ENCODE measurements at places on chromosomes 7 and 10. TPM values are rescaled to one million over a fixed set of nuclear protein-coding genes. Genes with fewer than 3 reads are reported as not detected.
A peak's percentile ranks its signal among the peaks of the same experiment; 100 is the strongest.

DNA sequence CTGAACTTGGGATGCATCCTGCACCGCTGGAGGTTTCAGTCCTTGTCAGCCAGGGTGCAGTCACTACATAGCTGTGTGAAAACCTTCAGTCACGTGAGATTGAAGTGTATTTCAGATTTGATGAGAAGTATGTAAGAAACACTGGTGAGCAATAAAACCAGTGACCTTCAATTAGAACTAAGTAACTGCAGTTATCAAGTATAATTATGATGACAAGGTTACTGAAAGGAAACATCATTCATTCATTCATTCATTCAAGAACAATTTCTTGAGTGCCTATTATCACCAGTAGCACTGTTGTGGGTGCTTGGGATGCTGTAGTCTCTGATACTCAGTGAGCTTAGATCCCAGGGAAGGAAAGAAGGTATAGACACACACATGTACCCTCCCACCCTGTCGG lies 33.6 kb downstream of the RHEB start:
- DNase-seq: no peak
- no peak overlapping the region for H3K4me3 ChIP-seq
- no peaks in the 10 kb centered on the region for H3K27me3 ChIP-seq
- H3K27ac ChIP-seq: no peak overlapping the region
- peaks cover 11% of the 10 kb centered on the region for H3K4me1 ChIP-seq

DNA sequence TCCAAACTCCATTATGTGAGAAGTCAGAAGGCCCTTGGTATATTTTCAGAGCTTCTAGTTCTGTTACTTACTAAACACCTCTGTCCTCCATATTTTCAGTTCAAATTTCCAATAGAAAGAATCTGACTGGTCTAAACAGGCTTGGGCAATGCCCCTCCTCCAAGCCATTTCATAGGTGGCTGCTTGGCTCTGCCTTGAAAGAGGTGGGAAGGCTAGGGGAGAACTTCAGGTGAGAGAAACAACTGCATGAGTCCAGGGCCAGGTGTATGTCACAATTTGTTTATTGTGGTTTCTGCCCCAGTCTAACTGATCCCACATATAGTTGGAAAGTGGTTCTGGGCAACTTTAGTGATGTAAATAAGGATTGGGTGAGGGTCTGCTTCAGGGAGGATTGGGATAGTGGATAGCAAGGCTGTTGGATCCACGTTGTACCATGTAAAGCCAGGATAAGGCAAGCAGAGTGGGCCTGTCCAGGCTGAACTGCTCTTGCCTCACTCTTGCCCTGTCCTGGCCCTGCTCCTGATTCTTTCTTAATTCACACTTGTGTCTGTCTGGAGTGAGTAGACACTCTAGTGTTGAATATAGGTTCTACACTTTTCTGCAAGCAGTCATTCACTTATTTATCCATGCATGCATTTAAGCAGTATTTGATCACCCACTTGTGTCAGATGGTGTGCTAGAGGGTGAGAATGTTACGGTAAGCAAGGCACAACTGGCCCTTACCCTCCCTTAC lies 67.5 kb upstream of the COMTD1 start:
- H3K36me3 ChIP-seq: no peaks in the 10 kb centered on the region
- H3K27ac ChIP-seq: no peak overlapping the region
- DNase-seq: no peak
- H3K27me3 ChIP-seq: peaks cover 5% of the 10 kb centered on the region

DNA sequence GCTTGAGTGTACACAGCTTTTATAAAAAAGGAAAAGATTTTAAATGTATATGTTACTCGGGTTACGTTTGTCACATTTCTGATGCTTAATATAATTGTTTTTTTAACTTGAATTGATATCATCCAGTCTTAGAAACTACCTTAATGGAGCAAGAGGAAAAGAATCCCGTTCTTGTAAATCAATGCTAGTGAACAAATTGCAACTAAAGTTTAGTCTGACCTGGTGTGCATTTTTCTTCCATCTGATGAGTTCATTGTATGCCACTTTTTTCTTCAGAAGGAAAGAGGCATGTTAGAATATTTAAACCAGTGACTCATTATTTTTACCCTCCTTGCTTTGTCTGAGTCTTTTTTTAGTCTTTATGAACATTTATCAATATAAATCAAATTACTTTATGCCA lies 34.7 kb downstream of the NET1 start:
- H3K4me1 ChIP-seq: peaks cover 45% of the 10 kb centered on the region
- DNase-seq: no peak
- H3K4me3 ChIP-seq: peak overlapping the region; percentile 86
- H3K27me3 ChIP-seq: no peaks in the 10 kb centered on the region

DNA sequence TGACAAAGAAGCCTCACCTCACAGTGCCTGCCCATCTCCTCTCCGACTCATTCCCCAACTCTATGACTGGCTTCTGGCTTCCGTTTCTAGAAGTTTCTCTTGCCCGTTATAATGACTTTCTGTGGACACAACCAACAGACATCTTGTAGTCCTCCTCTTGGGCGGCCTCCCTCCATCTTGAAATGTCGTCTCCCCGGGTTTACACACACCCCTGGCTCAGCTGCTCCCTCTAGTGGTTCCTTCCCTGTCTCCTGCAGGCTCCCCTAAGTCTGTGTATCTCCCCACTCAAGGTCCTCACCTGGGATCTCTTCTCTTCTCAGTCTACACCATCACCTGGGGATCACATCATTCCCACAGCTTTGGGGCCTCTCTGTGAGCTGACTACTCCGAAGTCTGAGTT lies 123.4 kb upstream of the NEBL start:
- no peak for DNase-seq
- no peaks in the 10 kb centered on the region for H3K36me3 ChIP-seq
- no peak overlapping the region for H3K27ac ChIP-seq
- H3K27me3 ChIP-seq: no peaks in the 10 kb centered on the region
- H3K4me3 ChIP-seq: no peak overlapping the region

DNA sequence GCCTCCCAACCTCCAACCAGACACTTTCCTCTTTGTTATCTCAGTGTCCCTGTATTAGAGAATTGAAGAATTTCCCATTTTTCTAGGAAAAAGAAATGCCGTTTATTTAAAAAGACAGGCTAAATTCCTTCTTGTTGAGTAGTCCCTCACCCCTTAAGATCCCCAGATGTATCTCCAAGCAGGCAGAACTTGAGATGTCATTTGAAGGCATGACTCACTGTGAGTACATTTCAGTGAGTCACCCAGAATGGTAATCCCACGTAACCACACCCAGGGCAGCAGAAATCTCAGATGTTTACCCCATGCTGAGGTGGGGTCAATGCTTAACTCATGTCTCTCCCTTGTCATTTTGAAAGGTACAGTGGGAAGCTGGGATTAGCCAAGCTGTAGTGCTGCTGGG lies 4.4 kb downstream of the ZNF655 start:
- no peaks in the 10 kb centered on the region for H3K27me3 ChIP-seq
- peak overlapping the region; percentile 56 for H3K27ac ChIP-seq
- no peak for DNase-seq
- peaks cover 41% of the 10 kb centered on the region for H3K36me3 ChIP-seq

DNA sequence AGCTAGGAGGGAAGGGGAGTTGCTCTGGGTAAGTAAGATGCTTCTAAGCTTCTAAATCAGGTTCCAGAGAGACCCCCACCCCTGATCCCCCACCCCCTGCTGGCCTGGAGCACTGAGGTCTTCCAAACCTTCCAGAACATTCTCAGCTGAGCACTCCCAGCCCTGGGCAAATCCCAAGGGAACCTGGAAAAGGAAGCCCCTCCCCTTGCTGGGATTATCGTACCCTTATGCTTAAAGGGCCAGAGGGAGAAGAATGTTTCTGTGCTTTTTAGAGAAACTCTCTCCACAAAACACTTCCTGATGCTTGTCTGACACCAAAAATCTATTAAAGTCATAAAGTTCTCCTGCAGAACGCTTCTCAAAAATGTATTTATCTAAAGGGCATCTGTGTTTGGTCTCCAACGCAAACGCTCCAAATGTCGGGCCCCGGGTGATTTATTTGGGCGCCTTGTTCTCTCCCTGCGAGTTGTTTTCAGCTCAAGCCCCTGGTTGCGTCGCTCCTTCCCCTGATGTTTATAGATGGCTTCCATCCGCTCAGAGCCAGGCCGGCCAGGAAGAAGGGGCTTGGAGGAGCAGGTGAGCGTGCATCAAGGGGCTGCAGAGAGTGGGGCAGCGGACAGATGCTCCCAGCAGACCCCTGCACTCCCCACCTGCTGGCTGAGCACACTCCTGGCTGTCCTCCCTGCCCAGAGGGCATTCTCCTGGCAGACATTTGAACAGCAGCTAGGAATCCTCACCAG lies 8.2 kb upstream of the RET start:
- H3K4me1 ChIP-seq: no peaks in the 10 kb centered on the region
- H3K36me3 ChIP-seq: no peaks in the 10 kb centered on the region
- H3K27me3 ChIP-seq: no peaks in the 10 kb centered on the region
- no peak overlapping the region for H3K27ac ChIP-seq

DNA sequence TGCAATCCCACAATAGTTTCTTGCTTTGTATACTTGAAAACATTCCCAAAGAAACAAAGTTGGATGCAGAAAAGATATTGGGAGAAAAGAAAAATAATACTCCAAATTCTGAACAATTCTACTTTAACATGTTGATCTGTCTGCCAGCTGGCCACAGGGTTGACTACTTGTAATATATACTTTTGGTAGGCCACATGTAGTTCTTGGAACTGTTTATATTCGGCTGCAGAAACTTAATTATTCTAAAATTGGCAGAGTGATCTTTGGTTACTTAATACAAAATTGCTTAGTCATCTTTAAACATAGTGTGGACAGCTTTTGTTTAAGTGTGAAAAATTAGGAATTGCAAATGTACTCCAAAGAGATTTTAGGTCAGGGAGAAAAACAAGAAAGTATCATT lies 76.0 kb downstream of the CALD1 start:
- H3K4me3 ChIP-seq: peak overlapping the region; percentile 10
- DNase-seq: no peak
- peaks cover 17% of the 10 kb centered on the region for H3K36me3 ChIP-seq
- H3K27ac ChIP-seq: peak overlapping the region; percentile 49
- no peaks in the 10 kb centered on the region for H3K27me3 ChIP-seq

- no peak for DNase-seq
- no peaks in the 10 kb centered on the region for H3K4me1 ChIP-seq
- H3K4me3 ChIP-seq: no peak overlapping the region
- no peak overlapping the region for H3K27ac ChIP-seq
- no peaks in the 10 kb centered on the region for H3K27me3 ChIP-seq
Observed at GRCh38 chr7:40447345-40447744, 312.5 kb downstream of the SUGCT start.

DNA sequence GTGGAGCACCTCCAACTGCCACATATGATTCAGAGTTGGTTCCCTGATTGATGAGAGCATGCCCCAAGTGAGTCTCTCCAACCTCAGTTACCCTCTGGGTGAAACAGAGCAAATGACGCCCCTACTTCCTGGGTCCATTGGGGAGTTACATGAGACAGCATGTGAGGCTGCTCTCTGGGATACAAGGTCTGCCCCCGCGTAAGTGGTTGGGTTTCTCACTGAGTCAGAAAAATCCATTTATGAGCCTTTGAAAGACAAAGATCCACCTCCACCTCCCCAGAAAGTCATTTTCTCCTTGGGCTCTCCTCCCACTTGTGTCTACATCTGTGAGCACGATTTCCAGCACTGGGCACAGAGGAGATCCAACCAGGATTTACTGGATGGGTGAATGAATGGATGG lies 70.7 kb upstream of the DNAAF5 start:
- H3K27me3 ChIP-seq: no peaks in the 10 kb centered on the region
- H3K36me3 ChIP-seq: peaks cover 8% of the 10 kb centered on the region
- no peaks in the 10 kb centered on the region for H3K4me1 ChIP-seq

DNA sequence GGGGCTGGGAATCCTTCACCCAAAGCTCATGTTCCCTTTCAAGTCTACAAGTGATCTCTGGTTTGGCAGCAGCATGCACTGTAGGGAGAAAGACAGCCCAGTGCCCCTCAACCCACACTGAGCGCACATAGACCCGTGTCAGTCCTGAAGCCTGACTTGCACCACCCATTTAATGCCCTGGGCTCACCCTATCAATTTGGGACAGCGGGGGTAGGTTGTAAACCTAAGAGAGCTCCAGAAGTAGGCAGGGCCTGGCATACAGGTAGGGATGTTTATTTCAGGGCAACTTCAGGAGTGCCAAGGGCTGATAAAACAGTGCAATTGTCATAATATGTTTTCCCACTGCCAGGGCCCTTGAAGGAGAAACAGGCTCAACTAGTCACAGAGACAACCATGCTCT lies 3.5 kb upstream of the ATP6V0E2 start:
- no peaks in the 10 kb centered on the region for H3K27me3 ChIP-seq
- DNase-seq: no peak
- peak overlapping the region; percentile 97 for H3K27ac ChIP-seq
- H3K4me1 ChIP-seq: peaks cover 79% of the 10 kb centered on the region
- H3K36me3 ChIP-seq: peaks cover 10% of the 10 kb centered on the region

GRCh38 chr10:61285749-61286148 lies 167.4 kb downstream of the TMEM26 start:
- H3K4me1 ChIP-seq: peaks cover 21% of the 10 kb centered on the region
- peaks cover 18% of the 10 kb centered on the region for H3K27me3 ChIP-seq
- no peak overlapping the region for H3K4me3 ChIP-seq
- H3K27ac ChIP-seq: no peak overlapping the region

GRCh38 chr7:131235489-131236317 lies 92.0 kb upstream of the MKLN1 start:
- no peaks in the 10 kb centered on the region for H3K27me3 ChIP-seq
- peak overlapping the region; percentile 60 for H3K4me3 ChIP-seq
- H3K4me1 ChIP-seq: peaks cover 53% of the 10 kb centered on the region

GRCh38 chr7:157969995-157970394 lies 617.6 kb downstream of the PTPRN2 start:
- H3K27ac ChIP-seq: no peak overlapping the region
- H3K4me3 ChIP-seq: no peak overlapping the region
- DNase-seq: no peak

- peaks cover 10% of the 10 kb centered on the region for H3K27me3 ChIP-seq
- peaks cover 35% of the 10 kb centered on the region for H3K4me1 ChIP-seq
- peak; percentile 79 for DNase-seq
- no peaks in the 10 kb centered on the region for H3K36me3 ChIP-seq
- peak overlapping the region; percentile 83 for H3K27ac ChIP-seq
- peak overlapping the region; percentile 65 for H3K4me3 ChIP-seq
Observed at GRCh38 chr7:138752518-138753149, 45.2 kb upstream of the TMEM213 start.

DNA sequence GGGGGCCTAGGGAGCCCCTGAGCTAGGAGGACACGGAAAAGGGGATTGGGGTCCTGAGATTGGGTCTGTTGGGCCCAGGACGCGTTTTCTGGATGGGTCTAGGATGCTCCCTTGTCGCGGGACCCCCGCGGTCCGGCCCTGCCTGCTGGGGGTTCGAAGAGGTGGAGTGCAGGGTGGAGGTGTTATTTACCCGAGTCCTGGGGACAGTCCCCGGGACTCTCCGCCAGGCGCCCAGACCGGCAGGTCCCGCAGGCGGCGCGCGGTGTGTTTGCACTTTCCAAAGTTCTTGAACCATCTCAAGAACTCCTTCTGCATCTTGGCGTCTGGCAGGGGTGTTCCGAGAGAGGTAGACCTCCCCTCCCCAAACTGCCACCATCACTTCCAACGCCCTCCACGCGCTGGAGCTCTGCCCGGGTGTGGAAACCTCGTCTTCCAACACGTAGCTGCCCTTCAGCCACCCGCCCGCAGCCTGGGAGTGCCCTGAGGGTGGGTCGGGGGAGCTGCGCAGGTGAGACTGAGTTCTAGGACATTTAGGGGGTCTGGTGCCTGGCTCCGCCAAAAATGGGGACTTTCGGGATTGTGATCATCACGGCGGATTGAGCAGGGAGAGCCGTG lies 569 bp downstream of the CAV1 start:
- no peaks in the 10 kb centered on the region for H3K36me3 ChIP-seq
- peak; percentile 54 for DNase-seq
- H3K27ac ChIP-seq: peak overlapping the region; percentile 17

Gene RASA4
- total RNA-seq: 43.2 TPM

Gene AKR1C4
- total RNA-seq: not detected

Gene EMX2
- total RNA-seq: not detected

Gene PFKFB3
- 75.1 TPM for total RNA-seq

Gene CRYGN
- 0.25 TPM for total RNA-seq

Gene NUTM2E
- 0.37 TPM for total RNA-seq

Gene CD36
- 6.4 TPM for total RNA-seq

Data from activated naive CD8-positive, alpha-beta T cell treated with anti-CD3 and anti-CD28 coated beads, Interleukin-2, amount 10 ng/mL, durations not matched to agents 7 days and 5 days (primary cell).